Hematopoietic multipotent progenitor cell treated with erythropoietin and hydrocortisone succinate and interleukin-3 and kit ligand, for 8 days (in vitro differentiated cells): ENCODE measurements at places on chromosomes 3 and 15.

DNA sequence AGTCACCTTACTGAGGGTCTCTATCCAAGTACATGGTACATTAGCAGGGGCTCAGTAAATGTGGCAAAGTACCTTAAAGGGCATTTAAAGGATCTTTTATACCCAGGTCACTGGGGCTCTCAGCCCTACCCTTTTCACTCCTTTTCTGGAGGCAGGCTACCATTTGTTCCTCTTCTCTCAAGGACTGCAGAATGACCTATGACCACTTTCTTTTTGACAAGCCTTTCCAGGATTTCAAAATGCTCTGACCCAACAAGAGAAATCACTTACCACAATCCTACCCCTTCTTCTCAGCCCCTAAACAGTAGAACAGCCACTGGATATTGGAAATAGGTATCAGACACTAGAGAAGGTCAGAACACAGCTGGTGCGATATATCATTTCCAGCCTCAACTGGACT is 221.8 kb upstream of the TPRG1 start:
- no peak for DNase-seq

- no peak for DNase-seq
These were observed 1340.5 kb downstream of the ROBO1 start for GRCh38 chr3:78427303-78427702.

- DNase-seq, result no peak
These were observed 5.4 kb upstream of the LMAN1L start for GRCh38 chr15:74807282-74807681.

- peak; percentile 77 for DNase-seq
These were observed 4.7 kb upstream of the RNF13 start for GRCh38 chr3:149808209-149808829.

DNA sequence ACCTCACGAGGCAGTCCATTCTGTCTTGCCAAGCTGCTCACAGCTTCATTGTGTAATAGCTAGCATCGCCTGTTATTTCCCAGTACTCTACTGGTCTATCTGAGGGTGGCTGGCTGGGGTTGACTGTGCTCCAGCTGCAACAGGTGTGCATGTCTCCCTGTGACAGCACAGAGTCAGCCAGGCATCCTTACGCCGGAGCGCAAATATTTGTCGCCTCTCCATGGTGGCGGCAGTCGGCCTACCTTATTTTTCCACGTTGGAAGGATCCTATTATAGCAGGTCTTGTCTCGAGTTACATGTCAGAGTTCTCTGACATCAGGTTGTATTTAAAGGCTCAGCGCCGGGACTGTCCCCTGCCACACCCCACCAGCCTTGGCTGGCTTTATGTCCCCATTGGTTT is 307.1 kb downstream of the TLE3 start:
- no peak for DNase-seq

DNA sequence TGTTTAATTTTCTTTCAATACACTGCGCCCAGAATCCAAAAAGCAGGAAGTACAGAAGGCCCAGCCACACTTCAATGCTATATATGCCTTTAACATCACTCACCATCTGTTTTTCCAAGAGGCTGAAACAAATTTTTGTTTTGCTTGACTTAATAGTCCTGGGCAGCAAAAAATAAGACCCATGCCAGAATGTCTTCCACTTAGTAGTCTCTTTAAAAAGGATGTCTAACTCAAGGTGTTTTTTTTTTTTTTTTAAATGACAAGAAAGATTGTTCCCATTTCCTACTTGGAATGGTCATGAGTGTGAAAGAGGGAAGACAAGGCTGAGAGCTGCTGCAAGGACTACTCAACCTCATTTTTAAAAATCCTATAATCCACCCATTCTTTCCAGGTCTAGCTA is 590.3 kb upstream of the SGO1 start:
- no peak for DNase-seq

DNA sequence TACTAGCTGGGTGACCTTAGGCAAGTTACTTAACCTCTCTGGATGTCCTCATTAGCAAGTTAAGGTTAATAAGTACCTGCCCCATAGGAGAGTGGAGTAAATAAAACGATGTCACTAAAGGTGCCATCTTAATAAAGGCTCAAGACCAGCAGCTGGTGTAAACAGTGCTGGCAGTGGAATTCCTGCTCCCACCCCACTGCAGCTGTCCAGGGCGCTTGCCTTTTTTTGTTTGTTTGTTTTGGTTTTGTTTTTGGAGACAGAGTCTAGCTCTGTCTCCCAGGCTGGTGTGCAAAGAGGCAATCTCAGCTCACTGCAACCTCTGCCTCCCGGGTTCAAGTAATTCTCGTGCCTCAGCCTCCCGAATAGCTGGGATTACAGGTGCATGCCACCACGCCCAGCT is 28.9 kb downstream of the IDH3A start:
- no peak for DNase-seq

DNA sequence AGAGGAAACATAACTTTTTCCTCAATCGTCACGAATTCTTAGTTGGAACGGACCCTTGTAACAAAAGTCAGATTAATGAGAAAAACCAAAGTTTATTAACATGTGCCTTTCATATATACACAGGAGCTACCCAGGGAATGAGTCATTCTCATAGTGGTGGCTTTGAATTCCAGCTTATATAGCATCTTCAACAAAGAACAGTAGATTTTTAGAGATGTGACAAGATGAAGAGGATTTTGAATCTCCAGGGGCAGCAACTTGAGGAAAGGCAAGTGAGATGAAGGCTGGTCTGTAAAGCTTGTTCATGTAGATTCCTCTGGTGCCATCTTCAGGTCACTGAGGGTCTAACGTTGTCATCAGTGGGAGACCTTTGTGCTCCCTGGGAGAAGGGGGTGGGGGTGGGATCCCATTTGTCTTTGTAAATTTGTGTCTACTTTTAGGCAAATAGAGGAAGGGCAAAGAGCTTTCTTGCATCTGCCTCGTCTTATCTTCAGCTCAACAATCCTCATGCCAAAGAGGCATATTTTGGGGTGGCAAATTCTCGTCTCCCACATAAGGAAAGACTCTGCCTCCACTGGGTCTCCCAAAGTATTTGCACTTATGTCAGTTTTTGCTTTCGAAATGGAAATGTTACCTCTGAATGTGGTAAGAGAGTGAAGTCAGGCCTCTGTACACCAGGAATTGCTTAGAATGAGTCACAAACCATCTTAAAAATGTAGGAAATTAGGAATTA is 29.5 kb downstream of the CLEC3B start:
- DNase-seq, result peak; percentile 73

DNA sequence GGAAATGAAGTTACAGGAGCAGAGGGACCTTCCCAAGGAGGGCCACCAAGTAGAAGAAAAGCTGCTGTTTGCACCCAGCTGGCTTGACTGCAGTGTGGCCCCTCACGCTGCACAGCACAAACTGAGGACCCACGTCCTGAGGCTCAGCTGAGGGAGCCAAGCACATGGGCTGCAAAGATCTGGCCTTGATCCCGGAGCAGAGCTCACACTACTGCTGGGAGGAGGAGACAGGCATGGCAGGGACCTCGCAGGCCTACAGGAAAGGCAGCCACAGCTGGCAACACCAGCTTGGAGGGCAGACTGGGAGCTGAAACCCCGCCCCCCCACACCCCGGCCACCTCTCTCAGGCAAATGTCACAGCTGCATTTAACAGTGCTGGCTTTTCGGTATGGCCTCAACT is 39.7 kb downstream of the KLHL25 start:
- no peak for DNase-seq

DNA sequence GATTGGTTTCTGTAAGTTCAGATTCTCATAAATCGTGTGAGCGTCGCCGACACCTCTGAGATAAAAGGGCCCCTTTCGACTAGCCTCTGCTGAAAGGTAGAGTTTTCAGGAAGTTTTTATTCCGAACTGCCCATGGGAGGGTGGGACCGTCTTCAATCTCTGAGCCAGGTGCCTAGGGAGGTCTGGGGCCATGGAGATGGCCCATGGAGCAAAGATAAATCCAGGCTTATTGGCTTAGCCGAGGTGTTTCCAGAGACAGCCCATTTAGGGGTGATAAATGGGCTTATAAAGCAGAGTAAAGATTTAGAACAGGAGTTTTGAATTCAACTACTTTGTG is 442 bp downstream of the QTRT2 start:
- DNase-seq, result no peak

DNA sequence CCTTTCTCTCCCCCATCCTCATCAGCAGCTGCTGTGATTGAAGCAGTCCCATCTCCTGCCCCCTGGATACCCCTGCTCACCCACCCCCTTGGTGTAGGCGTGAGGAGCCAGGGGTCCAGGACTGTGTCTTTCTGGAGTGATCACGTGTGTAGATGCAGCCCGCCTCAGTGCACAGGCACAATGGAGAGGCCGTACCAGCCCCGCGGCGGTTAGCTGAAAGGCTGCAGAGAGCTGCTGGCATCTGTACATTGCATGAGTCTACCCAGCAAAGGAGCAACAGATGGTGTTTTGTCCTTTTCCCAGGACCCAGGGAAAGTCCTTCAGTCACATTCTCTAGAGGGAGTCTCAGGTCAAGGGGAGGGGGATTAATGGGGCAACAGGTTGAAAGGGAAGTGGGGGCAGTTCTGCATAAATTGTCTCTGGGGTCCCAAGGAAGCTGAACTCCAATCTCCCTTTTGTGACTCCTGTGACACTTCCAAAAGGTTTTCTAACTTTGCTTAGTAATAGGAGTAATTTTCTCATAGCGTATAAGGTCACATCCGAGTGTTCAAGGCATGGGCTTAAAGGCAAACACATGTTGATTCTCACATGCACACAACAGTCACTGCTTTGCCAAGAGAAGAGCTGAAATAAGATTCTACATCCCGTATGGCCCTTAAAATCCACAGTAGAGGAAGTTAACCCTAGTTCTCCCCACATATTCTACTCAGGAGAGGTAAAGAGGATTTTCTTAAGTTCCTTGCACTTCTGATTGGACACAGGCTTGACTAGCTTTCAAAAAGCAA is 7.1 kb downstream of the CSPG5 start:
- no peak for DNase-seq

GRCh38 chr3:122560680-122561079 is 3.4 kb downstream of the PARP9 start:
- peak; percentile 81 for DNase-seq

- peak; percentile 66 for DNase-seq
These were observed 9.6 kb downstream of the OSBPL11 start for GRCh38 chr3:125585595-125586223.

DNA sequence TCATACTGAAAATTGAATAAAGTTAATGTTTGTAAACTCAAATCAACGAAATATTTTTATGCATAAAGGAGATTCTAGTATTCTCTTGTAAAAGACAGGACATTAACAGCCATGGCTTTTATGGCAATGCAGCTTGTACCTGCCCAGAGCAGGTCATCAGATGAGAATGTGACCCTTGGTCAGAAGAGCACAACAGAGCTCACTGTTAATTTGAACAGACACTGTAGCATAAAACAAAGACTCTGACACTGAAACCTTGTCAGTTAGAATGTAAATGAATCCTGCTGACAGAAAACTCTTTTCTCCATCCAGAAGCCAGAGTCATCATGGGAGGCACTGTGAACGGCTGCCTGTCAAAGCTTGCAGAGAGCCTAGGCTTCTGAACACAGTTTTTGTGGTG is 410.6 kb downstream of the RAP2B start:
- no peak for DNase-seq

DNA sequence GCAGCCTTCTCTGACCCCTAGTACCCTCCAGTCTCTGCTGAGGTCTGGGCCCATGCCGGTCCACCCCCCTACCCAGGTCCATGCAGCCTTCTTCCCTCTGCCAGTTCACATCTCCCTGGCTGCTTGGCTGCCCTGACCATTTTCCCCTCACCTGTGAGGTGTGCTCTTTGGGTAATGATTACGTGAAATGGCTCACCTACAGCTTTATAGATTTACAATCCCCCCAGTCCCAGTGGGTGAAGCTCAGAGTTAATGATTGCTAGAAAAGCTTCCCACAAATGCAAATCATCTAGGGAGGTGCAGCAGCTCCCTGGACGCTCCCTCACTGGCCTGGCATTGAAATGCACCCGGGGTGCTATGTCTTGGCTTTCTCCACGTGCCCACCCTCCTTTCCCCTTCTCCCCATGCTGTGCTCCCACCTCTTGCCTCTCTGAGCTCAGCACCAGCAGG is 18.7 kb downstream of the PAQR5 start:
- DNase-seq, result no peak

DNA sequence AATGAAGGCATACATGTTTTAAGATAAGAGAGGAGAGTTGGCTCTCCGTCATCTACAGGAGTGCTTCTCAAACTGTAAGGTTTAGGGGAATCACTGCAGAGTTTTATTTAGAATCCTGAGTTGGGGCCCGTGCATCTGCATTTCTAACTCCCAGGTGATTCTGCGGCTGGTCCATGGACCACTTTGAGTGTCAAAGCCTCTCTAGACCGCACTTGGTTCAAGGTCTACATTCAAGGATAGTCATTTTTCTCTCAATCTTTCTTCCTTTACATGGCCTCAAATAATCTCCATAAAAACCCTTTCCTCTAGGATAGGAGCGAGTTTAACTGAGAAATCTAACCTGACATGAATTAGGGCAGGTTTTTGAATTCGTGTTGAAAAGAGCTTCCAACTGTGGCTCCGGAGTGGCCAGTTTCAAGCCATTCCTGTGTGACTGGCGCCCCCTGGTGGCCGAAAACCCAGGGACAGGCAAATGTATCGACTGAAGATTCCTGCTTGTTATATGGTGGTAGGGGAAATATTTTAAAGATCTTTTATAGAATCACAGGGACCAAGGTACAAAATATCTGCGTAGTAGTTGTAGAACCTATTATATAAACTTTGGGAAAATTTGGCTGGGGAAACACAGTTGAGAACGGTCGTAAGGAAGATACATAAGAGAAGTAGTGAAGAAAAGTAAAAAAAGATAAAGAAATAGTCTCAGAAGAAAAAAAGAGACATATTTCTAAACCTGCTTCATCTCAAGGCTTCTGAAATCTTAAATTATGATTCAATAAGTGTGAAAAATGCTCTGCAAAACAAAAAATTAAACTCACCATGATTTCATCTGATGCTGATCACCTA is 11.9 kb downstream of the GABRR3 start:
- DNase-seq, result peak; percentile 79

- DNase-seq, result no peak
These were observed 475 bp downstream of the ERC2 start for GRCh38 chr3:56467801-56468183.

- DNase-seq, result peak; percentile 82
These were observed 293.1 kb upstream of the CHRM5 start for GRCh38 chr15:33675246-33675645.

GRCh38 chr15:25525741-25526140 is 86.9 kb upstream of the UBE3A start:
- DNase-seq, result no peak

GRCh38 chr3:72299321-72299802 is 514.4 kb upstream of the PROK2 start:
- DNase-seq, result no peak

- DNase-seq, result no peak
These were observed 6.9 kb upstream of the SERPINI2 start for GRCh38 chr3:167480748-167481147.

GRCh38 chr15:77821188-77821958 is 188.7 kb upstream of the LINGO1 start:
- peak; percentile 65 for DNase-seq

GRCh38 chr15:84904419-84904818 is 20.0 kb downstream of the SLC28A1 start:
- DNase-seq, result no peak

GRCh38 chr3:160686955-160687535 is 10.1 kb downstream of the ARL14 start:
- peak; percentile 54 for DNase-seq
